Stomach (tissue), 19 donors: ENCODE measurements at places on chromosomes 11 and 22. TPM values are rescaled to one million over a fixed set of nuclear protein-coding genes. Genes with fewer than 3 reads are reported as not detected.

Gene ZNRD2
- total RNA-seq: 31.9 TPM

GRCh38 chr11:100738701-100739270 lies 51.7 kb downstream of the ARHGAP42 start:
- H3K4me3 ChIP-seq: no peak overlapping the region
- H3K27me3 ChIP-seq: no peaks in the 10 kb centered on the region
- H3K36me3 ChIP-seq: no peaks in the 10 kb centered on the region
- no peak overlapping the region for H3K27ac ChIP-seq
- no peak for DNase-seq

DNA sequence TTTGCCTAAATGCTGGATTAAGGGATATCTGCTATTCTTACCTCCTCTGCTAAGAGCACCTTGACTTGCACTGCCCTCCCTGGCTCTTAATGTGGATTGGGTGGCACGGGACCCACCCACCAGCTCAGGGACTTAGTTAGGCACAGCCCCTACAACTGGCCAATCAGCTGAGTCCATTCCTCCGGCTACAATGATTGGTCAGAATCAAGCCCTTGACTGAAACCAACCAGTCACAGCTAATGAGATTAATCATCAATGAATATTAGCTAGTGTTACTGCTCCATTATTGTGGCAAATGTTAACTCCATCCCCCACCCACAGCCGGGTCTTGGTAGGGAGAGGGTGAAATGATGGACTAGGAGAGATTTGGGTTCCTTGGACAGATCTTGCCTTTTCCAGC lies 328.0 kb downstream of the MN1 start:
- no peak for DNase-seq
- H3K36me3 ChIP-seq: no peaks in the 10 kb centered on the region
- H3K27me3 ChIP-seq: no peaks in the 10 kb centered on the region
- H3K4me3 ChIP-seq: no peak overlapping the region
- peaks cover 10% of the 10 kb centered on the region for H3K4me1 ChIP-seq
- H3K27ac ChIP-seq: no peak overlapping the region

- H3K4me1 ChIP-seq: no peaks in the 10 kb centered on the region
- no peaks in the 10 kb centered on the region for H3K36me3 ChIP-seq
- DNase-seq: peak; percentile 23
- H3K27ac ChIP-seq: no peak overlapping the region
- no peak overlapping the region for H3K4me3 ChIP-seq
- no peaks in the 10 kb centered on the region for H3K27me3 ChIP-seq
Observed at GRCh38 chr22:49760630-49761571, 66.8 kb downstream of the BRD1 start.

Gene APOBEC3B
- 1.1 TPM for total RNA-seq

DNA sequence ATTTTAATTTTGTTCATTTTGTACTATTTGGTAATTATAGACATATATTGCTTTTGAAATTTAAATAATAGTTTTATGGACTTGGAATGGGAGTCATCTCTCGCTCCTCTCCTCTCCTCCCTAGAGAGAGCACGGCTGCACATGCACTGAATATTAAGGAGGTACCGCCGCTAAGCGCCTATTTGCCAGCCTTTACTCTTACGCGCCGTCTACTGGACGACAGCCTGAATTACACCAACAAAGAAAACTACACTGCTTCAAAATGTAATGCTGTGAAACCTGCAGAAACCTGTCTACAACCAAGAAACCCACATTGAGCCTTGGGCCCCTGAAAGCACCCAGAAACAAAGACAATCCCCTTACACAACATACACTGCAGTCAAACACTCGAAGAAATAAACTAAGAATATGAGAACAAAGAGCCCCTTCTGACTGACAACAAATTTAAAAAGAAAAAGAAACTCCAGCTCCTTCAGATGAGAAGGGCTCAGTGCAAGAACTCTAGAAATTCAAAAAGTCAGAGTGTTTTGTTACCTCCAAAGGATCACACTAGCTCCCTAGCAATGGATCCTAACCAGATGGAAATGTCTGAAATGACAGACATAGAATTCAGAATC lies 737.2 kb downstream of the LRRC4C start:
- no peaks in the 10 kb centered on the region for H3K4me1 ChIP-seq
- no peak overlapping the region for H3K27ac ChIP-seq
- no peaks in the 10 kb centered on the region for H3K27me3 ChIP-seq
- H3K4me3 ChIP-seq: no peak overlapping the region
